Diencephalon (tissue), 1 donor: ENCODE measurements at places on chromosomes 7 and 10. TPM values are rescaled to one million over a fixed set of nuclear protein-coding genes. Genes with fewer than 3 reads are reported as not detected.

Gene NKX1-2
- 1.8 TPM for total RNA-seq

Gene TSPAN33
- total RNA-seq, result 14.5 TPM

Gene LRRN3
- total RNA-seq, result 140 TPM

Gene THSD7A
- total RNA-seq, result 30.4 TPM

Gene MRC1
- total RNA-seq, result 3.0 TPM

Gene AKR1C3
- 1.8 TPM for total RNA-seq

Gene RPEL1
- total RNA-seq, result not detected
